NCI-H524 treated with DMSO at 0.1 percent for 48 hours (cell line): ENCODE measurements at places on chromosomes 1 and 21.

- DNase-seq = no peak
These were observed 1.3 kb upstream of the LIN28A start for GRCh38 chr1:26409191-26409807.

- no peak for DNase-seq
These were observed 262.1 kb downstream of the BRINP2 start for GRCh38 chr1:177432897-177433296.

DNA sequence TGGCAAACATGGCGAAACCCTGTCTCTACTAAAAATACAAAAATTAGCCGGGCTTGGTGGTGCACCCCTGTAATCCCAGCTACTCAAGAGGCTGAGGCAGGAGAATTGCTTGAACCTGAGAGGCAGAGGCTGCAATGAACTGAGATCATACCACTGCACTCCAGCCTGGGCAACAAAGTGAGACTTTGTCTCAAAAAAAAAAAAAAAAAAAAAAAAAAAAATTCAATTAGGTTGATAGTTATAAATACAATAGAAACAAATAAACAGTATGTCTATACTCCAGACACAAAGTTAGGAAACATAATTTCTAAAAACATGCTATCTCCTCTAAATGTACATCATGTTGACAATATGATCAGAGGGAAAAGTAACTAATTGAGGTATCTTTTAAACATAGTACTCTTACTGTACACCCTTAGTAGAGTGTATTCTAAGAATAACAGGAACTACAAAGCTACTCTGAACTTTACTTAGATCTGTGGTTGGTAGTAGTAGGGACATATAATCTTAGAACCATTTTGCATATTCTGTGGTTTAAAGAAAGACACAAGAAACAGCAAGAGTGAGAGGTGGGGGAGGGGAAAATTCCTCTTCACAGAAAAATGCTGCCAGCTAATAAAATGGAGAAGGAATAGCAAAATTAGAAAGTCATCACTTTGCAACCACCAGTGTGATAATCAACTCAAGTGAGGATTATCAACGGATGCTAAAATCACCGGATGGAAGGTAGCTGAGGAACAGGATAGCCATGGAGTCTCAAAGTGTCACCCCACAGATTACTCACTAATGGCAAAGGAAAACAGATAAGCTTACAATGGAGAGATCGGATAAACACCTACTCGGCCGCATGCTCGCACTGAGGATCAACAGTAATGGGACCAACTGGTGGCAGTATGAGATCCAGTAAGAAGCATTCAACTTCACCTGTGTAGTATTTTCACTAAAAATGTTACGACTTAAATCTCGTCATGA lies 35.0 kb downstream of the MTOR start:
- no peak for DNase-seq

GRCh38 chr1:28118640-28119307 lies 30.4 kb upstream of the EYA3 start:
- DNase-seq = no peak

DNA sequence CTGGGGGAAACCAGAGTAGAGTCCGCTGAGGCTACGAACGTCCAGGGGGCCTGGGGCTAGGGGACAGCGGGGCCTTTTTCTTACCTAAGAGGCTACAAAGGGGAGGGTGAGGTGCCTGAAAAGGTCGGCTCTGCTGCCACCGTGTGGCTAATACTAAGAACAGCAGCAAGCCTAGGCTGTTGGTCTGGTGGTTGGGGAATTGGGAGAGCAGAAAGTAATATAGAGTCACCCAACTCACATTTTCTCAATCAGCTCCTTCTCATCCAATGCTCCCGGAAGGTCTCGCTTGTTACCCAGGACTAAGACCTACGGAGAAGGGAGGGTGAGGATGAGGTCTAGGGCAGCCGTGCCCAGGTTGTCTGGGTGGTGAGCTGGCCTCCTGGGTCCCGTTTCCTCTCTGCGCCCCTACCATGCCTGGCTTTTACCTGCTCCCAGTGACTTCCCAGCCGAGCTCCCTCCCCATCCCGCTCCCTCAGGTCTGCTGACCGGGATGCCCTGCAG lies 9.3 kb downstream of the ARL8A start:
- DNase-seq = no peak

DNA sequence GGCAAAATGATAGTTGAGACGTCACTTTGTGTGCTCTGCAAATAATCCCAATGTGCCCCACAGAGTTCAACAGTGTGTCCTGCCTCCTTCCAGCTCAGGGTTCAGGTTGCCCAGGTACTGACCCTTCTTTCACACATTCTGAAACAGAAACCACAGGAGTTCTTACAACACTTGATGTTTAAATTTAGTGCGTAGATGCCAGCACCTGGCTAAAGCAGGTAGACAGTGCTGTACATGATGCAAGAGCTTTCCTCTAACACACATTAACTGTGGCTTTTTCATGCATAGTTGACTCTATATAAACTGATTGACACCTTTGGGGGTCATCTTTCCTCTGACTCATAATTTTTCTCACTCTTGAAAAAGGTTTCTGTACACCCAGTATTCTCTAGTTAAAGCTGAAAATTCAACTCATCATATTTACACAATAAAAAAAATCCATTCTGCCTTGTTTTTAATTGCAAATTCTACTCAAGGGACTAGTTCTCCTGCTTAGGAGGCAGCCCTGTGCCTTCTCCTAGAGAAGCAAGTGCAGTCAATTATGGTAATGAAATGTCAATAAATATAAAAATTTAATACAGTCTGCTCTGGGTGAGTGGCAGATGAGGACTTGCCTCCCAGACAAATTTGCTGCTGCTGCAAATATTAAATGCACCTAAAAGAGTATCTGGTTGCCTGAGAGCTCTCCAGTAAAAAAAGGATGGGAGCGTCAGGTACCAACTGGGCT lies 91.4 kb downstream of the NR5A2 start:
- DNase-seq = no peak

DNA sequence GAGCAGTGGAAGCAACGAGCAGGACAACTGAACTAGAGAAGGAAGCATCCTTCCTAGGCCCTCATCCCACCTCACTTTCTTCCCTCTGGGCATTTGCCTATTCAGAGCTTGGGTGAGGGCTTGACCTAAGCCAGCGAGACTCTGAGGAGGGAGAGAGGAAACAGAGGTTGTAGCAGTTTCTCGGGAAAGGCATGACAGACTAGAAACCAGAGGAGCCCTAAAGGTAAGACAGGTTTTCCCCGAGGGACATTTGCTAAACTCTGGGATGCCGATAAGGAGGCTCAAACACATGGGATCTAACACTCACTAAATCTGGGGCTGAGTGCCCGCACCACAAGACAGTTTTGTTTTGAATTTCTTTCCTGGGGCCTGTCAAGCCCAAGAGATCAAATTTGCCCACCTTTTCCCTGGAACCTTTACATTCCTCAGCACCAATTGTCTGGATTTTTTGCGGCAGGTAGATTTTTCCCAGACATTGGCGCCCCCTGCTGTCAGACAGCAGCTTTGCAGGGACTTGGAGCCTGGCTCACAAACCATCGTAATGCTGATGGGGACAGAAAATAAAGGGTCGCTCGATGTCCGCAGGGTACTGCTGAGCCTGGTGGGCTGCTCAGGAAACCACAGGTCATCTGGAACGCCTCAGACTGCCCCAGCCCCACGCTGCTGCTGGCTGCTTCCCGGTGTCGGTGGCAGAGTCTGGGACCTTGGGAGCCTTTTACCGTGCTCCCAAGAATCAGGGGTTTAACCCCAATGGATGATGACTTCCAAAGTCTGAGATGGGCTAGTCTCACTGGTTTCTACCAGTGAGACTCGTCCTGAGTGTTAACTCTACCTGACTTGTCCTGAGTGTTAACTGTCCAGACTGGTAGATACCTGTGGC lies 23.4 kb upstream of the TSPAN2 start:
- DNase-seq = no peak

GRCh38 chr1:2819429-2819828 lies 17.9 kb upstream of the TTC34 start:
- DNase-seq = no peak

GRCh38 chr1:154304664-154305337 lies 16.1 kb upstream of the AQP10 start:
- no peak for DNase-seq

GRCh38 chr1:83746234-83746633 lies 252.7 kb downstream of the TTLL7 start:
- DNase-seq = no peak

DNA sequence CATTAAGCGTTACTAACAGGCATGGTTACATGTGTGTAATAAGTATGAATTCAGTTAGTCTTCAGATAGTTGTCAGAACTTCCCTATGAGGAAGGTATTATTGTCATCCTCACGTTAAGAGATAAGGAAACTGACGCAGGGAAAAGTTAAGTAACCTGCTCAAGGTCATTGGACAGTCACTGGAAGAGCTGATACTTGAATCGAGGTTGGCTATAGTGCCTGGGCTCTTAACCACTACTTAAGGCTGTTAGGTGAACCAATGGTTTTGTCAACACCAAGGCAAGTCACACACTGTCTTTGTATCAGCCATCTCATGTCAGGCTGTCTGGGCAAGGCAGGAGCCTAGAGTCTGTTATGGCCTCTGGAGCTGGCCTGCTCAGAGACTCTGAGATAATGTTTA lies 16.2 kb downstream of the MFSD2A start:
- DNase-seq = no peak

- DNase-seq = peak; percentile 98
These were observed 59.7 kb downstream of the RGL1 start for GRCh38 chr1:183864611-183865010.

DNA sequence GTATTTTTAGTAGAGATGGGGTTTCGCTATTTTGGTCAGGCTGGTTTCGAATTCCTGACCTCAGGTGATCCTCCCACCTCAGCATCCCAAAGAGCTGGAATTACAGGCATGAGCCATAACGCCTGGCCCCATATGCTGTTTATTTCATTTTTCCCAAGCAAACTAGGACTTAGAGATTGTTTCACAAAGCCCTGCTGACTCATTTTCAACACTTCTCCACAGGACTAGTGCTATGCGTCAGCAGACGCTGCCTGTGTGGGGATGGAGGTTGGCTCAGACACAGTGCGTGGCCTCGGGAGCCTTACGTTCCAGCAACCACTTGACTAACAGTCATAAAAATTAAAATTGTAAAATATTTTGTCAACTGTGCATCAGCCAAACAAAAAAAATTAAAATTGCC lies 22.7 kb downstream of the PKNOX1 start:
- DNase-seq = no peak

DNA sequence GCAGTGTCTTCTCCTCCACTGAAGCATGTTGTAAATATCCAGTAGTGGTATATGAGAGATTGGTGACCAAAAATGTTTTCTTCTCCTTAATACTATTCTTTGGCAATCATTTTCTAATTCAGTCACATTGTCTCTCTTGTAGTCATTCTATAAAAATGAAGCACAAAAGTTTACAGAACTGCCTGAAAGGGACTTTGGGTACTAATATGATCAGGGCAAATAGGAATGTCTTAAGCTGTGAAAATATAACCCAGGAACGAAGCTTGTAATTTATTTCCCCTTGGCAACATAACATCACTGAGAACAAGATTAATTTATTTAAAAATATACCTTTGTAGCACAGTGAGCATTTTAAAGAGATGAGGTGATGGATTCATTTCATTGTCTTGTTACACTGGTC lies 4.9 kb downstream of the B3GALT2 start:
- DNase-seq = no peak

DNA sequence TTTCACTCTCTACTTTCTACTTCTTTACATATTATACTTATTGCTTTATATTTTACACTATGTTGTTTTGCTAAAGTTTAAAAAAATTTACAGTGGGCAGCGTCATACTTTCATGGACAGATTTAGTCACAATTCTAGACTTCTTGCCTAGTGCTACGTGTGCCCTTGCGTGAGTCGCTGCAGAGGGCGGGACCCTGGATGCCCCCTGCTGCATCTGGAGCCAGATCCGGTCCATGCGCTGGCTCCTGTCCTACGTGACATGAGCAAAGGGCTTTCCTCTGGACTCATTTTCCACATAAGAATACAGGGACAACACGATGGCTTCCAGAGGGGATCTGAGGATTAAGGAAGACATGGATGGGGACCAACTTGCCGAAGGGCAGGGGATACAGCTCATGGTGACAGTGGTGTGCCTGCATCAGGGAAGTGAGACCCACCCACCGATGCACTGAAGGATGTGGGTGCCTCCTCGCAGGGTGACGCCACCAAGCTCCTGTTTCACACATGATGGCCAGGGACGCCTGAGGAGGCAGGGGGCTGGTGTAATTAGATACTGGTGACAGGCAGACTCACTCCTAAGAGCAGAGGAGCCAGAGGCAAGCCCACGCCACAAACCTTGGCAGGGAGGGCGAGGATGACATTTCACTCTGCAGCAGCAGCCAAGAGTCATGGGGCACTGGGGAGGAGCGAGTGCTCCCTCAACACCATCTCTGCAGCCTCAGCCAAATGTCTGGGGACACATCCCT lies 86.6 kb downstream of the DMRTB1 start:
- DNase-seq = no peak

DNA sequence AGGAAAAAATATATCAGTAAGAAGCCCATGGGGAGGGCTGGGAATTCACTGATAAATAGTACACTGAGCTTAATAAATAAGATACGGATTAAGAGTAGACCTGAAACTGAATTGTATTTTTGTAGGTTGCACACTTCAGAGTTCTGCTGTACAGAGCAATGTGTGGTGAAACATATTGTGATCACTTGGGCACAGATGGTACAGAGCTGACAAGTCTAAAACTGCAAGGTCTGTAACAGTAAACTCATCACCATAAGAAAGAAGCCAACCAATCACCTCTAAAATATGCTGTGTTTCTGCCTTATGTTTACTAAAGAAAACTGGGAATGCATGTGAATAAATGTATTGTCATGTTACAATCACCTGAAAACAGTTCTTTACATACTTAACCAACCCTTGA lies 360.7 kb downstream of the MRPL39 start:
- no peak for DNase-seq

GRCh38 chr1:86581231-86581630 lies 34.4 kb downstream of the CLCA4 start:
- DNase-seq = no peak

- DNase-seq = no peak
These were observed 27.0 kb downstream of the NAV1 start for GRCh38 chr1:201565771-201566528.

DNA sequence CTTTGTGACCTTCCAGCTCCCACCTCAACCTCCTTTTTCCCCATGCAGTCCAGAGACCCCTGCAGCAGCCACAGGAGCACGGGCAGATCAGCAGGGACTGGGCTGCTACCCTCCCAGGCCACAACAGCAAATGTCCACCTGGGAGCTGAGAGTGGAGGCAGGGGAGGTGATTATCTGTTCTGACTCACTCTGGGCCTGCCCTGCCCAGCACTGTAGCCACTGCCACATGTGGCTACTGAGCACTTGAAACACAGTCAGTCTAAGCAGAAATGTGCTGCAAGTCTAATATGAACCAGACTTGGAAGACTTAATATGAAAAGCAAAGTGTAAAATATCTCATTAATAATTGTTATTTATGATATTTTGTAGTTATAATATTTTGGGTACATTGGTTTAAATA lies 148.9 kb upstream of the VANGL1 start:
- no peak for DNase-seq
